ENCODE measurements at places on chromosomes 4 and X.

- peak; percentile 64 for DNase-seq
Observed at GRCh38 chr4:80011636-80012236, 61.3 kb downstream of the ANTXR2 start.

- no peak for DNase-seq
Observed at GRCh38 chrX:434946-435345, 48.2 kb upstream of the PPP2R3B start.

- peak; percentile 66 for DNase-seq
Observed at GRCh38 chr4:3372933-3373465, 68.8 kb upstream of the HGFAC start.

DNA sequence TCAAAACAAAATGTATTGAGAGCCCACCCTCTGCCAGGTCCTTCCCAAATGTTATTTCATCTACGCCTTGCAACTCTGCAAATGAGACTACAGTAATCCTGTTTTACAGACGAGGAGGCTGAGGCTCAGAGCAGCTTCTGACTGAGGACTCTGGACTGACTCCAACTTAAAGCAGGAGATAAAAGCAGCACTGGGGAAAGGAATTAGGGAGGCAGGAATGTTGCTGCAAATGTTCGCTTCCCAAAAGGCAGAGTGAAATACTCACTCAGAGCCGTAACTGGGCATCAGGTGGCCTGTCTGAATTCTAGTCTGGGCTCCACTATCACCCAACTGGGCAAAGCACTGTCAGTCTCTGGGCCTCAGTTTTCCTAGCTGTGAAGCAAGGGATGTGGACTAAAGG lies 94.7 kb upstream of the SRD5A3 start:
- no peak for DNase-seq

DNA sequence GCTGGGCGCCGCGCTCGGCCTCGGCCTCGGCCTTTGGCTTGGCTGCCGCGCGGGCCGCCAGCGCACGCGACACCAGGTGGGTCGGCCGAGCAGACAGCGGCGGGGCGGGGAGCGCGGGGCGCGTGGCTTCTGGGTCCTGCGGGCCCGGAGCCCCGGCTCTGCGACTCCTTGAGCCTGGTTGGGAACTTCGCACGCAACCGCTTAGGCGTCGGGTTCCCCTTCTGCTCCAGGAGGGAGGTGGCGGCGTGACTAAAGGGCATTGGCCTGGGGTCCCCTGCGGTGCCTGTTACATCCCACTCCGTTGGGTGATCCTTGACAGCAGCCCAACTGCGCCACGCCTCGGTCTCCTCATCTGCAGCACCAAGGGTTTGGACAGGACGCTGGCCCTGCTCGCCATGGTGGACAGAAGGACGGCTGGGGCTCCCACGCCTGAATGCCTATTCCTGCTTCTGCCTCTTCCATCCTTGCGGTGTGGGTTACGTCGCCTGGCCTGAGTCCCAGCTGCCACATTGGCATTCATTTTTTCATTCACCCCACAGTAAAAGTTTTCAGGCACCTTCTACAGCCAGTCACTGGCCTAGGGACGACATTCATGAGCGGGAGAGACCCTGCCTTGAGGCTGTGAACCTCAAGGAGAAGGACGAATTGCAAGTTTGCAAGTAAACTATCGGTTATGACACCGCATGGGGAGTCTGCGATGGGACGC lies 631 bp downstream of the EVC start:
- DNase-seq, result peak; percentile 51

GRCh38 chr4:184097815-184098214 lies 119.9 kb downstream of the ENPP6 start:
- no peak for DNase-seq

DNA sequence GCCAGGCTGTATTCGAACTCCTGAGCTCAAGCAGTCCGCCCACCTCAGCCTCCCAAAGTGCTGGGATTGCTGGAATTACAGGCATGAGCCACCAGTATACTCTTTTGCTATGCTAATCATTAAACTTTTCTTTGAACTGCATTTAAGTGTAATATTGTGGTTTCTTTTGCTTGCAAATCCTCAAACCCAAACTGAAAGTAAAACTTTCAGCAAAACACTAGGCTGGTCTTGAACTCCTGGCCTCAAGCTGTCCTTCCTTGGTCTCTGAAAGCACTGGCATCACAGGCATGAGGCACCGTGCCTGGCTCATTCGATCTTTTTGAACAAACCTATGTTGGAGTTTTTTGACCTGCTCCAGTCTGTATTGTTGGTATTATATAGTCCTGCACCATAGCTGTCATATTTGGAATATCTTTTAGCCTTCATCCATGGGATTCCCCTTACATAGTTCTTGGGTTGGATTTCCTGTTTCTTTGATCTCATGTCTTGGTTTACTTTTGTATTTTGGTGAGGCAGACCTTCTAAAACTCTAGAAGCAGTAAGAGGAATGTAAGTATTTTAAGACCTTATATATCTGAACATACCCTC lies 34.1 kb downstream of the MOB1B start:
- no peak for DNase-seq

- DNase-seq, result no peak
Observed at GRCh38 chr4:133694416-133694815, 507.2 kb downstream of the PABPC4L start.

- DNase-seq, result peak; percentile 86
Observed at GRCh38 chr4:110533940-110534339, 58.0 kb downstream of the ENPEP start.

DNA sequence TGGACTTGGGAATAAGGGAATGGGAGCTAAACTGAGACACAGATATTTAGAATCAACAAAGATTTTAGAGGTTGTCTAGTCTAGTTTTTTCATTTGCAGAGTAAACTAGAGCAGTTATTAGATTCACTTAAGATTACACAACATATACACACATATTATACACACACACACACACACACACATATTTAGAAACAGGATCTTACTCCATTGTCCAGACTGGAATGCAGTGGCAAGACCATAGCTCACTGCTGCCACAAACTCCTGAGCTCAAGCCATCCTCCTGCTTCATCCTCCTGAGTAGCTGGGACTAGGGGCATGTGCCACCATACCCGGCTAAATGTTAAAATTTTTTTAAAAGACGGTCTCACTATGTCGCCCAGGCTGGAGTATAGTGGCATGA lies 127.8 kb downstream of the TSPAN5 start:
- DNase-seq, result no peak

GRCh38 chr4:114081783-114082182 lies 102.3 kb upstream of the ARSJ start:
- DNase-seq, result no peak

DNA sequence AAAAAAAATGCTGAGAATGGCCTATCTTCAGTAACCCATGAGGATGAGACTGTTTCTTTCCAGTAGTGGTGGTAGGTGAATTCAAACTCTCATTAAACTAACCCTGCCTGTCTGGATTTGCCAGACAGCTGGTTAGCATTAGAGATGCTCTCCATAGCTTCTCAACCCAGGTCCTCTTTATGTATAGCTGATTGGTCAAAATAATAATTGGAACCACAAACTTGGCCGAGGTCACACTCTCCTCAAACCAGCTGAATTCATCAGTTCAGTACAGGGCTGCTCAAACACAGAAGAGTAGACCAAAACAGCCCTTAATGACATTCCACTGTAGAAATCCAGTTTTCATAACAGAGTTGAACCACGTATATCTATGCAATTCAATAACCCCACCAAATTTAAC lies 85.3 kb downstream of the HCCS start:
- no peak for DNase-seq

GRCh38 chr4:118757761-118758251 lies 72.6 kb downstream of the METTL14 start:
- no peak for DNase-seq

DNA sequence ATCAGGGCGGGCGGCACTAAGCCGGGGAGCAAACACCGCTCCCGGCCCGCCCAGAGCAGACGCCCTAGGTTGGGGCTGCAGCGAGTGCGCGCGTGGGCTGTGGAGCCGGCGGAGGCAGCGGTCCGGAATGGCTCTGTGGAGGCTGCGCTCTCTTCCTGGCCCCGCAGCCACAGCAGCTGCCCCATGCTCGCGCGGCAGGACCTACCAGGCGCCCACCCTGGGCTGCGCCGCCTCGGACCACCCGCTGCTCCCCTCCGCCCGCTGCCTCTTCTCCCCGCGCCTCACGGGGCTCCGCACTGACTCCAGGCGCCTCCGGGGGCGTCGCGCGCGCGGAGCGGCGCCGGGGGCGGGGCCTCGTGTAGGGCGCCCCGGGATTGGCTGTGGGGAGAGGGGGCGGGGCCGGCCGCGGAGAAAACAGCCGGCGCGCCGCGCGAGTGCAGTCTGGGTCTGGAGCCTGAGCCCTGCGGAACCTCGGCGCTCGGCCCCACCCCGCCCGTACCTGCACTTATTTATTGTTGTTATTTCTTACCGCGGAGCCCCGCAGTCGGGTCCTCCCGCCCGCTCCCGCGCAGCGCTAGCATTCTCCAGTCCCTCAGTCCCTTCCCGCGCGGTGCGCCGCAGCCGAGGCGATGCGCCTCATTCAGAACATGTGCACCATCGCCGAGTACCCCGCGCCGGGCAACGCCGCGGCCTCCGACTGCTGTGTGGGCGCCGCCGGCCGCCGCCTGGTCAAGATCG lies at the start of gene RASL11B:
Gene RASL11B (plus strand): TSS at position 439 of the 738 bp plus-strand sequence. CDS start 191 bp downstream, at position 630.
- peak; percentile 74 for DNase-seq

GRCh38 chr4:105509291-105509690 lies 35.4 kb upstream of the PPA2 start:
- no peak for DNase-seq

- DNase-seq, result no peak
Observed at GRCh38 chrX:31355206-31355955, 283.5 kb upstream of the FTHL17 start.

GRCh38 chrX:136210806-136211205 lies 40.4 kb downstream of the MAP7D3 start:
- no peak for DNase-seq

GRCh38 chrX:38516196-38516774 lies 45.1 kb upstream of the TSPAN7 start:
- no peak for DNase-seq

GRCh38 chr4:139469869-139470268 lies 15.9 kb downstream of the RAB33B start:
- DNase-seq, result no peak

GRCh38 chr4:15681372-15682241 lies at the start of gene FAM200B:
Gene FAM200B, plus strand, starts transcription at chr4:15681827. Its CDS starts 5,151 bp downstream, at chr4:15686978.
- peak; percentile 98 for DNase-seq

Data from SJSA1 (cell line).